ENCODE measurements at places on chromosomes 16 and 17. TPM values are rescaled to one million over a fixed set of nuclear protein-coding genes. Genes with fewer than 3 reads are reported as not detected.

Gene CHD3
- 41.5 TPM for total RNA-seq

GRCh38 chr16:69077251-69077650 lies 28.2 kb upstream of the HAS3 start:
- no peak for DNase-seq

GRCh38 chr17:66514227-66514806 lies 211.9 kb downstream of the PRKCA start:
- no peak for DNase-seq

Gene TMEM100
- total RNA-seq = not detected

DNA sequence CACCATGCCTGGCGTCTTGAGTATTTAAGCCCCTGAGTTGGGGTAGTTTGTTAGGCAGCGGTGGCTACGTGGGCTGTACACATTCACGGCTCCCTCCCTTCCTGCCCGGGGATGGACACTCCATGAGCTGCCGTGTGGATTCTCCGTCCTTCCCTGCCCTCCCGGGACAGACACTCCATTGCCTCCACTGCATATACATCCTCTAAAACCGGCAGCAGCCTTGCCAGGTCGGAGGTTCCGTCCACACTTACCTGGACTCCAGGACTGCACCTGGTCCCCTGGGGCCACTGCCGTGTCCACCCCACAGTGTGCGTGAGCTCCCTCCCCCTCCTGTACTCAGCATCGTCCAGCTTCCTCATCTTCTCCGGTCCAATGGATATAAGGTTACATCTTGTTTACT lies 3.5 kb upstream of the SPATA2L start:
- DNase-seq = no peak

DNA sequence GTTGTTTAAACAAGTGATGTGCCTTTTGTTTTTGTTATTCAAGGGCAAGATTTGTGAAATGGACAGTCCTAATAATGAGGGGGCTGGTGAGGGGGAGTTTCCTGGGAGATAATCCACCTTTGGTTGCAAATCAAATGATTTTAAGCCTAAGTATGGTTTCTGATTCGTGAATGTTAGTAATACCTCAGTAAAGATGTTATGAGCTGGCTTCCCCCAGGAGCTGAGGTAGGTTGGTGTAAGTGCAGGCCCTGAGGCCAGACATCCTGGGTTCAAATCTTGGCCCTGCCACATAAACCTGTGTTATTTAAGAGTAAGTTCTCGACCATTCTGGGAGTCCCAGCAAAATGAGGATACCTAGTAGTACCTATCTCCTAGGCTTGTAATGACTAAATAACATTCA lies 1.5 kb downstream of the SNX29 start:
- DNase-seq = no peak
